ENCODE measurements at places on chromosomes 5 and 9. TPM values are rescaled to one million over a fixed set of nuclear protein-coding genes. Genes with fewer than 3 reads are reported as not detected.

- peaks cover 33% of the 10 kb centered on the region for H3K36me3 ChIP-seq
- no peak for DNase-seq
- no peak overlapping the region for H3K27ac ChIP-seq
Measured at GRCh38 chr9:92100237-92100911, 14.8 kb downstream of the SPTLC1 start.

DNA sequence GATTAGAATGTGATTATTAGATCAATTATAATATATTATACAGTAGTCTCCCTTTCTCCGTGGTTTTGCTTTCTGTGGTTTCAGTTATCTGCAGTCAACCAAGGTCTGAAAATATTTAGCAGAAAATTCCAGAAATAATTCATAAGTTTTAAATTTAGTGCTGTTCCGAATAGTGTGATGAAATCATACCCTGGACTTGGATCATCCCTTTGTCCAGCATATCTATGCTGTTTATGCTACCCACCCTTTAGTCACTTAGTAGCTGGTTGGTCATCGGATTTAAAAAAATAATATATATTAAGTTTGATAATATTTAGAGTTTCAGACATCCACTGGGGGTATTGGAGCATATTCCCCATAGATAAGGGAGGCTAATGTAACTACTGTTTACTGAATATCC lies 19.6 kb downstream of the RMI1 start:
- H3K4me1 ChIP-seq, result no peaks in the 10 kb centered on the region
- H3K4me3 ChIP-seq, result no peak overlapping the region
- H3K36me3 ChIP-seq, result peaks cover 21% of the 10 kb centered on the region
- no peaks in the 10 kb centered on the region for H3K27me3 ChIP-seq
- no peak overlapping the region for H3K27ac ChIP-seq
- no peak for DNase-seq

GRCh38 chr5:89351222-89351621 lies 468.2 kb upstream of the MEF2C start:
- DNase-seq, result no peak
- no peaks in the 10 kb centered on the region for H3K4me1 ChIP-seq
- no peak overlapping the region for H3K4me3 ChIP-seq

- DNase-seq, result no peak
- H3K4me3 ChIP-seq, result no peak overlapping the region
- H3K27ac ChIP-seq, result no peak overlapping the region
- H3K27me3 ChIP-seq, result no peaks in the 10 kb centered on the region
- H3K4me1 ChIP-seq, result no peaks in the 10 kb centered on the region
Measured at GRCh38 chr5:54093861-54094260, 216.5 kb downstream of the ARL15 start.

- no peak overlapping the region for H3K27ac ChIP-seq
- H3K4me3 ChIP-seq, result no peak overlapping the region
- no peaks in the 10 kb centered on the region for H3K4me1 ChIP-seq
- no peak for DNase-seq
Measured at GRCh38 chr9:136613824-136614371, 48.8 kb upstream of the EGFL7 start.

GRCh38 chr9:2602704-2603116 lies 18.9 kb upstream of the VLDLR start:
- H3K4me1 ChIP-seq, result no peaks in the 10 kb centered on the region
- no peaks in the 10 kb centered on the region for H3K36me3 ChIP-seq
- no peak overlapping the region for H3K4me3 ChIP-seq
- H3K27me3 ChIP-seq, result 0 out of 2 replicates have a peak, but pooled peaks cover 2% of the 10 kb centered on the region

DNA sequence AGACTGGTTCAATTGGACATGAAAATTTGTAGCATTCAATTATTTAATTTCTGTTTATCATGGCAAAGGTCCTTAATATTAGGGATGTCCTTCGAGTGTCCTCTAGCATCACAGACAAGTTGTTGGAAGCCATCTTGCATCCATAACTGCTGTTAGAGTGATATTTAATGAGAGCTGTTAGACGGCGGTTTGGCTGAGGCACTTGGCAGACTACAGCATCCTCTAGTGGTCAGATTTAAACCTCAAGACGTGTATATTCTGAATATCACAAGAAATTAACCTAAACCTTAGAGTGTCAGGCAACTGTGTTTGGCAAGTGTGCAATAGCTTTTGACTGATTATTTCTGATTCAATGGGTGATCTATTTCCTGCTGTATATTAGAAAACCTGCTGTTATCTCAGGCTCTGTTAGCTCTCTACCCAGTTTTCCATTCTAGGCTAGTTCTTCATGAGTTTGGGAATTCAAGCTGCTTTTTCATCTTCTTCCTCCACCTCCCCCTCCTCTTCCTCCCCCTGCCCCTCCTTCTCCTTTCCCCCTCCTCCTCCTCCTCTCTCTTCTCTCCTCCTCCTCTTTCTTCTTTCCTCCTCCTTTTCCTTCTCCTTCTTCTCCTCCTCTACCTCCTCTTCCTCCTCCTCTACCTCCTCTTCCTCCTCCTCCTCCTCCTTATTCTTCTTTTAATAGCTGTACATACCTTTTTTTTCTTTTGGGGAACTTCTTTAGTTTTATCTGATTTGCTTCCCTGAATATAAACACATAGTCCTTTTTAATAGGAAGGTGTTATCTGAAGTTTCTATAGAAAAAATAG lies 8.6 kb downstream of the SPINK1 start:
- no peaks in the 10 kb centered on the region for H3K27me3 ChIP-seq
- H3K36me3 ChIP-seq, result no peaks in the 10 kb centered on the region
- no peak overlapping the region for H3K27ac ChIP-seq
- no peaks in the 10 kb centered on the region for H3K4me1 ChIP-seq

DNA sequence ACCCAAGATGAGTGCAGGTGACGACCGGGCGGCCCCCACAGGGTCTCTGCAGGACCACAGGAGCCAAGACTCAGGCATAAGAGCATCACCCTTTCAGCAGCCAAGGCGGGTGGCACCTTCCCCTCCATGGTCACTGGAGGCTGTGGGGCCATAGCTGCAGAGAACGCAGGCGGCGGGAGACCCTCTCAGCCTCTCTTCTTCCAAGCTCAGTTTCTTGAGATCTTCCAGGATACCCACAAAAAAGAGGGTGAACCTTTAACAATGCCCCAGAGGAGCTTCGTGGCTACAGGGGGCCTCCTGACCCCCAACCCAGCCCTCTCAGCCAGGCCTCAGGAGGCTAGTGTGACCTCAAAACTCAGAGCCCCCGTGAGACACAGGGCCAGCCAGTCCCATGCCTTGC lies 5.8 kb upstream of the TBC1D9B start:
- DNase-seq, result no peak
- H3K27ac ChIP-seq, result no peak overlapping the region
- no peaks in the 10 kb centered on the region for H3K27me3 ChIP-seq

DNA sequence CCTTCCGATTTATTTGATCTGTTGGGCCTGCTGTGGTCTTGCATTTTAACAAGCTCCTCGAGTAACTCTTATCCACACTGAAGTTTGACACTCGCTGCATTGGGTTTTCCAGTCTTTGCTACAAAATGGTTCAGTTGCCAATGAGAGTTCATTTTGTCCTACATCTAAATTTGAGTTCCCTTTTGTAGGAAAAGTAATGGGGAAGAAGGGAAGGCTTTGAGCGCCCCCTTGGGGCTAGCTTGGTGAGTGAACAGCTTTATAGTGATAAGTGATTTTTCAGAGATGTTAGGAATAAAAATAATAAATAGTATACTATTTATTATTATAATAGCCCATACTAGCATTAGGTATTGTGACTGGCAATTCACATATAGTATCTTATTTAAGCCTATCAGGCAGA lies 89.9 kb upstream of the GNAQ start:
- no peaks in the 10 kb centered on the region for H3K36me3 ChIP-seq
- H3K4me1 ChIP-seq, result no peaks in the 10 kb centered on the region
- no peak overlapping the region for H3K27ac ChIP-seq
- peak; percentile 45 for DNase-seq
- H3K4me3 ChIP-seq, result no peak overlapping the region
- no peaks in the 10 kb centered on the region for H3K27me3 ChIP-seq

DNA sequence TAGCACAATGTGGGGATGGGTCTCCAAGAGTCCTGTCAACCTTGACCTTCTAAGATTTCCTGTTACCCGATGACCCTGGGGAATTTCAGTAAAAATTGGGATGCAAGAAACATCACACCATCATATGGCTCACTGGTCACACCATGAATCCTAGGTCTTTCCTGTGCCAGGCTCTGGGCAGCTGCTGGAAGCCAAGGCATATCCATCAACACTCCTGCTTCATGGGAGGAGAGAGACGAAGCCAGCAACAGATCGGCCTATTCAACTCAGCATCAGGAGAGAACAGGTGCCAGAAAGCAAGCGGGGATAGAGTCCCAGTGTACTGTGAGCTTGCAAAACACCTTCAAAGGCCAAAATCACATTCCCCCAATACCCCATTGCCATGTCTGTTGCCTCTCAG lies 6.5 kb upstream of the NEK6 start:
- no peak overlapping the region for H3K4me3 ChIP-seq
- H3K36me3 ChIP-seq, result no peaks in the 10 kb centered on the region
- no peaks in the 10 kb centered on the region for H3K4me1 ChIP-seq
- no peaks in the 10 kb centered on the region for H3K27me3 ChIP-seq
- no peak for DNase-seq

DNA sequence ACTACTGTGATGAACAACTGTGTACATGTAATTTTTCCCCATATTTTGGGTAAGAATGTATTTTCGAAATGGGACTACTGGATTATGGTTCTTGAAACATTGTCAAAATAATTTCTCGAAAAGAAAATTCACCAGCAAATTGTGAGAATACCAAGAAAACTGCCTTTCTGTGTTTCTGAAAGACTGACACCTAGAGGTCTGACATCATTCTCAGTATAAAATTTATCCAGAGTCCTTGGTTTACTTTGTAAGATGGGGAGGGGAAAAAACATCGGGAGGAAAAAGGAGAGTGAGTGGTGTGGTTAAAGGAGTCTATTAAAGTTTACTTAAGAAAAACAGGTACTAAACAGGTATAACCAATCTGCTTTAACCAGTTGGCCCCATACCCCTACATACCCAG lies 149.2 kb downstream of the CEP120 start:
- no peaks in the 10 kb centered on the region for H3K27me3 ChIP-seq
- H3K27ac ChIP-seq, result no peak overlapping the region
- H3K36me3 ChIP-seq, result no peaks in the 10 kb centered on the region
- DNase-seq, result no peak
- no peaks in the 10 kb centered on the region for H3K4me1 ChIP-seq

DNA sequence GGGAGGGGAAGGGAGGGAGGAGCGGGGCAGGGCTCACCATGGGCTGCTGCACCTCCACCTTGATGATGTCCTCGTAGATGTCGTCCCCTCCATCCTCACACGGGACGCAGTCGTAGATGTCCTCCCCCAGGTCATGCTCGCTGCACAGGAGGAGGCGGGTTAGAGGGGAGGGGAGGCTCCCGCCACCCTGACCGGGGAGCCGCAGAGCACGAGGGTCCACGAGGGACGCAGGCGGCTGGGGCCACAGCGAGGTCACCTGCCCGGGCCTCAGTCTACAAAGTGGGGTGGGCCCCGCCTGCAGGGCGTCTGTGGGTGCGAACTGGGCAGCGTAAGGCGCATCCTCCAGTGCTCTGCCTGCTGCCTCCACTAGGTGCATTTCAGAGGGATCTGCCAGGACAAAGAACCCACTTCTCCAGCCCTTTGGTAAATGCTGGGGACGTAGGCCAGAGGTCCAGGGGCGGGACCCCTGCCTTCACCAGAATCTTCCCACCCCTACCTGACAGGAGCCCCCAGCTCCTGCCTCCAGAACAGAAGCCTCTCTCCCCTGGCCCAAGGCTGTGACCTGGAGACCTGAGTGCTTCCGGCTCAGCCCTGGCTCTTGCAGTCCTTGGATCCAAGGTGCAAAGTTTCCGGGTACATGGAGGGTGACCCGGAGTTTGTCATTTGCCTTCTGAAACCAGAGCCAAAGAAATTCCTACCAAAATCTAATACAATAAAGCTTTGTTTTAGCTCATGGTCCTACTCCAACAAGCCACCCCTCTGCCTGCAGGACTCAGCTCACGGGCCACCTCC lies 74.1 kb upstream of the SARDH start:
- H3K36me3 ChIP-seq, result peaks cover 29% of the 10 kb centered on the region
- DNase-seq, result no peak
- no peak overlapping the region for H3K27ac ChIP-seq
- H3K27me3 ChIP-seq, result no peaks in the 10 kb centered on the region
- no peak overlapping the region for H3K4me3 ChIP-seq
- H3K4me1 ChIP-seq, result no peaks in the 10 kb centered on the region

DNA sequence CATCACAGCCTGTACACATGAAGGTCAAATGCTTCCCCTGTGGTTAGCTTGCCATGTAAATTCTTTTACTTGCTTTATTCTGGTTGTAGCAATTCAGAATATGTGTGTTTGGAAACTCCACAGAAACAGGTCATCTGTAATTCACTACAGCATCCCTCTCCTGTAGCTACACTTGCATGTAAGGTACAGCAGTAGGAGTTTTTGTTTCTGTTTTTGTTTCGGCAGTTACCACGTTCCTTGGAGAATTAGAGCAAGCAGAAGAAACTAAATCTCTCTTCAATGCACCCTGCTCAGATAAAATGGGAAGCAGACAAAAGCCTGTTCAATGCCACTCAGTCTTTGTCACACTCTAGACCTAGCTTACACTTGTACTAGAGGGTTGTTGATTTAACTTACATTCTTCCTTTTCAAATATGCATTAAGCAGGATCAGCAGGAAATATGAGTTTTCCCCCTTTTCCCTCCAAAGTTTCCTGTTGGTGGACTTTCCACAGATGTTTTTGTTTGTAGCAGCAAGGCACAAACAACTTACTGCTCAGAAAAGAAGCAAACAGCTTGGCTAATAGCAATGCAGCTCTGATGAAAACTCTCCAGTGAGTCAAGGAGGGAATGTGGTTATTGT lies 80.9 kb downstream of the YIPF5 start:
- no peak overlapping the region for H3K4me3 ChIP-seq
- H3K4me1 ChIP-seq, result peaks cover 8% of the 10 kb centered on the region
- no peak overlapping the region for H3K27ac ChIP-seq
- peaks cover 14% of the 10 kb centered on the region for H3K27me3 ChIP-seq
- no peaks in the 10 kb centered on the region for H3K36me3 ChIP-seq

DNA sequence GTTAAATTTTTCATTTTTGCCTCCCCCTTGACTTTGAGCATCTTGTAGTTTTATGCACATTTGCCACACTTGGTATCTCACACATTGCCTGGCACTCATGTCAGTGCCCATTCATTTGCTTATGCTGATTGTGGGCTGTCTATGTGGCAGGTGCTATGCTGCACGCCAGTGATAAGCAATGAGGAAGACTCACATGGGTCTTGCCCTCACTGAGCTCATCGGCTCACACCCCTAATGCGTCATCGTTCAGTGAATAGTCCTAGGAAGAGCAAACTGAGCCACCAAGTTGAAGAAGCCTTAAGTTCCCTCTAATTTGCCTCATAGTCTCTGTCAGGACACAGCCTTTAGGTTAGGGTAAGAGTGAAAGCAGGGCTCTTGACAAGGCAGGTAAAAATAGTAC lies 209.4 kb upstream of the IL12B start:
- no peak for DNase-seq
- H3K27ac ChIP-seq, result no peak overlapping the region
- H3K4me1 ChIP-seq, result no peaks in the 10 kb centered on the region
- H3K36me3 ChIP-seq, result no peaks in the 10 kb centered on the region

GRCh38 chr5:60024104-60024503 lies 130.6 kb upstream of the PDE4D start:
- no peaks in the 10 kb centered on the region for H3K4me1 ChIP-seq
- DNase-seq, result no peak
- H3K27ac ChIP-seq, result no peak overlapping the region
- no peaks in the 10 kb centered on the region for H3K27me3 ChIP-seq

- no peaks in the 10 kb centered on the region for H3K4me1 ChIP-seq
- no peak for DNase-seq
- H3K27ac ChIP-seq, result no peak within 1 kb of the TSS
- no peaks in the 10 kb centered on the region for H3K36me3 ChIP-seq
Measured at GRCh38 chr9:111794835-111795556, at the start of gene SHOC1. SHOC1 (minus strand) TSS chr9:111794937; CDS start chr9:111791418, 3,519 bp downstream.

ARID3C gene
- not detected for total RNA-seq

APC gene
- 29.3 TPM for total RNA-seq

CACNA1B gene
- 7.8 TPM for total RNA-seq

MAPK9 gene
- 39.7 TPM for total RNA-seq
